ENCODE measurements at places on chromosomes 5 and 9.
A peak's percentile ranks its signal among the peaks of the same experiment; 100 is the strongest.

DNA sequence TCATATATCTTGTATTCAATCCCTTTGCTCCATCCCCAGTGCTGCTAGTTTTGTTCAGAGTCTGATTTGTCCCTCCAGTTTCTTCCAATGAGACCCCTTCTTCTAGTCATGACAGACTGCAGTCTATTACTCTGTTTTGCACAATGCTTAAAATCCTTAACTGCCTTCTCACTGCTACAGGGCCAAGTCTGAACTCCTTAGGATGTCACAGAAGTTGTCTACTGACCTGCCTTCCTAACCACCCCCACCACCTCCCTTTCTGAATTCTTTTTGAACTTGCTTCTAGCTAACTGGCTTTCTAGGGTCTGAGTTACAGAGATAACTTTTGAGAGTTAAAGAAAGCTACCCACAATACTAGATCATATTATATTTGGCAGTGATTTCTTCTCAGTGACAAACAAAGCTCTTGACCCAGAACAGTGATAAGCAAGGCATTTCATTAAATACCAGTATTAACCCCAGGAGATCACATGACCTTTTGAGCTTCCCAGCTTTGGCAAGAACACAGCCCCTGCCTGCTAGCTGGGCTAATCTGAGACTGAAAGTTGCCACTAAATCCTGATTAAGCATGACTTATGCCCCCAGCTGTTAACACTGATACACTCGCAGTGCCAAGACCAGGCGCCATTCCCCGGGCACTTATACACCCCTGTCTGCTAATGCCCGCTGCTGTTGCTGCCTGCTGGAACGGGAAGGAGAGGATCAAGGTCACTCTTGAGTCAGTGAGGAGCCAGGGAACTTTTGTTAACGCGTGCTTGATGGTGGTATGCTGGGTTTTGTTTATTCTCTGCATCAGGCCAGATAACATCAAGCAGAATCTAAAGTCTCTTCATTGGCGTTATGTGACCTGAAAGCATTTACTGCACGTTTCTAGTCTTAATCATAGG, 36.4 kb upstream of the ADAMTSL1 start:
- no peak for DNase-seq

DNA sequence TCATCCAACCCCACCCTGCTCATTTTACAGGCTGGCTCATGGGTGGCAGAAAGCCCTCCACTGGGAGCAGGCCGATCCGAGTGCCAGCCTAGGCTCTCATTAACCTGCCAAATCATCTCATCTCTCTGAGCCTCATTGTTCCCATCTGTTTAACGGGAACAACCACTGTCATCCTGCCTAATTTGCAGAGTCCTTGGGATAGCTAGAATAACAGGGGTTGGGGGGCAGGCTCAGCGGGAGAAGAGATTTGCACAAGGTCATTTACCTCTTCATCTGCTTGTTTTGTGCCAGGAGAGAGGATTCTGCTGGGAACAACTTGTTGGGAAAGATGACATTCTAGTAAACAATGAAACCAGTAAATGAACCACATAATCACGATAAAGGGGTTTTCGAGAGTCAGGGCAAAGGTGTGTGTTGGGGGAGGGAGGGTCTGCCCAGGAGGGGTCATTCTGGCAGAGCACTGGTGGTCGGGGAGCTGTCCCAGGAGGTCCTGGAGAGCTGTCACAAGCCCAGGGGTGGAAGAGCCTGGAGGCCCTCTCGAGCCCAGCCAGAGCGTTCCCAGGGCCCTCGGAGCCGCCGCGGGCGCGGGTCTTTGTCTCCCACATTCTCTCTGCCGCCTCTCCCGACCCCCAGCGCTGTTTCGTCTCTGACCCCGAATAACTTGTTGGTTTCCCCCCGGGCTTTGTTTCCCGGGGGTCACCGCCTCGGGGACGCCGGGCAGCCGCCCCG, 22.8 kb upstream of the NDST1 start:
- no peak for DNase-seq

GRCh38 chr5:138054847-138055558, 22.1 kb upstream of the FAM13B start:
- DNase-seq = no peak

DNA sequence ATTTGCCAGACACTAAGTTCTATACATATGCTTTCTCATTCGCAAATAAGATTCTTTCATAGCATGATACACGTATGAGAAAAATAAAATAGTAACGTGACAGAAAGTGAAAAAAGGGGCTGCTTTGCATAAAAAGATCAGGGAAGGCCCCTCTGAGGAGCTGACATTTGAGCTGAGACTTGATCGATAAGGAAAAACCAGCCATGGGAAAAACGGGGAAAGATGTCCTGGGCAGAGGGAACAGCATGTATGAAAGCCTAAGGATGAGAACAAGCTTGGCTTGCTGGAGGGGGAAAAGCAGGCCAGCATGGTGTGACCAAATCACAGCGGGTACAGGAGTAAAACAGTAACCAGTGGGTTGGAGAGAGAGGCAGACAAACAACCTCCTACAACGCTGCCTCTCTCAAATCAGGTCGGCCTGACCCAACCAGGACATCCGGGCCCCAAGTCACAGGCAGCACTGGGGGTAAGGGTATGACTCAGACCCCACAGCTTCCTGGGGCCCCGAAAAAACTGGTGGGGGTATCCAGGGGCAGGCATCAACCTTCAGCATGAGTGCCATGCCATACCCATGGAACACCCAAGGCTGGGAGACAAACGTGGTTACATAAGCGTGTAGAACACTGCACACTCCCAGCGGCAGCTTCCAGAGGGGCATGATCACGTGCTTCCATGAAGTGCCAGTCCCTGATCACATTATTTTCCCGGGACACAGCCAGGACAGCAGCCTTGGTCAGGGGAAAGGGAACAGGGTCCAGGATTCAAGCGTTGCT, 2.2 kb downstream of the TNIP1 start:
- peak; percentile 63 for DNase-seq

- no peak for DNase-seq
Observed at GRCh38 chr5:73374520-73375190, 73.9 kb downstream of the FOXD1 start.

DNA sequence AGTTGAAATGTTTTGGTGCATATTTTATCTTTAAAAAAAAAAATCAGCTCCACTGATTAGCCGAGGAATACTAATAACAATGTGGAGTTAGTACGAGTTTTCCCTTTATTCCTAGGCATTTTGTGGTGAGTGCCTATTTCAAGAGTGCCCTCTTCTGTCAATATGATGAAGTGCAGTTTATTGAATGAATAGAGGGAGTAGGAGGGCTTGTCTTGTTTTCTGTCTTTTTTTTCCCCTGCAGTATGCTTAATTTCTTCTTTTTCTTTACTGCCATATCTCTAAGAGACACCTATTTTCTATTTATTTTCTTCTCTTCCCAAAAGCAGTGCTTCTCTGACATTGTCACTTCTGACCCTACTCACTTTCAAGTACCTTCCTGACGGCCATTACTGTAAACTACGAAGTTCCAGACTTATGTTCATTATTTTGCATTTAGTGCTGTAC, 169.6 kb upstream of the PITX1 start:
- no peak for DNase-seq

- peak; percentile 22 for DNase-seq
Observed at GRCh38 chr5:68382640-68383039, 167.1 kb downstream of the PIK3R1 start.

DNA sequence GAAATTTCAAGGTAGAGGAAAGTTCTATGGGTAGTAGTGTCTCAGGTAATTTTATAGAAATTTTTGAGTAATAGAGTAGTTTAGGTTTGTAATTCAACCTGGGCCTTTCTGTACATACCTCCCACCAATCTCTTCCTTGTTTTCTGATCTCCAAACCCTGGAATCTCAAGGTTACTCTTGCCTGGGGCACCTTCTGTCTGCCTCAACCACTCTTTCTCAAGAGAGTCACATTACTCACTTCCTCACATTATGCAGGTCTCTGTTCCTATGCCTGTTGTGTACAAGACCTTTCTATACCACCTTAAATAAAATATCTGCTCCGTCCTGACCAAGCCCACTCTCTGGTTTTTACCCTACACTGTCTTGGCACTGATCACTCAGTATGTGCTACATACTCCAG, 412.6 kb upstream of the CTNND2 start:
- DNase-seq = no peak
